ENCODE measurements at places on chromosomes 13 and 19.

GRCh38 chr19:14378890-14379289 lies 2.4 kb upstream of the ADGRE5 start:
- no peak for DNase-seq

DNA sequence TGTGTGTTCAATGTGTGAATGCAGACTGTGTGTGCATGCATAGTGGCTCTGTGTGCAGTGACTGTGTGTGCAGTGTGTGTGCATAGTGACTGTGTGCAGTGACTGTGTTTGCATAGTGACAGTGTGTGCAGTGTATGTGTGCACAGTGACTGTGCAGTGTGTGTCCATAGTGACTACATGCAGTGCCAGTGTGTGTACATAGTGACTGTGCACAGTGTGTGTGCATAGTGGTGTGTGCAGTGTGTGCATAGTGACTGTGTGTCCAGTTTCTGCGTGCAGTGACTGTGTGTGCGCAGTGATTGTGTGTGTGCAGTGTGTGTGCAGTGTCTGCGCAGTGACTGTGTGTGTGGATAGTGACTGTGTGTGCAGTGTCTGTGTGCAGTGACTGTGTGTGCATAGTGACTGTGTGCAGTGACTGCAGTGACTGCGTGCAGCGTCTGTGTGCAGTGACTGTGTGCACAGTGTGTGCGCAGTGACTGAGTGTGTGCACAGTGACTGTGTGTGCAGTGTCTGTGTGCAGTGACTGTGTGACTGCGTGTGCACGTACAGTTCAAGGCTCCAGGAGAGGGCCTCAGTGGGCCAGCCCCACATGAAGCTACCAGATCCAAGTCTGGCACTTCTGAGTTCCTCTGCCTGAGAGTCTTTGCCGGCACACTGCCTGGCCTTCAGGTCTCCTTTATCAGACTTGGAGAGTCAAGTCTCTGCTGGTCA lies 90.3 kb downstream of the IER2 start:
- no peak for DNase-seq

DNA sequence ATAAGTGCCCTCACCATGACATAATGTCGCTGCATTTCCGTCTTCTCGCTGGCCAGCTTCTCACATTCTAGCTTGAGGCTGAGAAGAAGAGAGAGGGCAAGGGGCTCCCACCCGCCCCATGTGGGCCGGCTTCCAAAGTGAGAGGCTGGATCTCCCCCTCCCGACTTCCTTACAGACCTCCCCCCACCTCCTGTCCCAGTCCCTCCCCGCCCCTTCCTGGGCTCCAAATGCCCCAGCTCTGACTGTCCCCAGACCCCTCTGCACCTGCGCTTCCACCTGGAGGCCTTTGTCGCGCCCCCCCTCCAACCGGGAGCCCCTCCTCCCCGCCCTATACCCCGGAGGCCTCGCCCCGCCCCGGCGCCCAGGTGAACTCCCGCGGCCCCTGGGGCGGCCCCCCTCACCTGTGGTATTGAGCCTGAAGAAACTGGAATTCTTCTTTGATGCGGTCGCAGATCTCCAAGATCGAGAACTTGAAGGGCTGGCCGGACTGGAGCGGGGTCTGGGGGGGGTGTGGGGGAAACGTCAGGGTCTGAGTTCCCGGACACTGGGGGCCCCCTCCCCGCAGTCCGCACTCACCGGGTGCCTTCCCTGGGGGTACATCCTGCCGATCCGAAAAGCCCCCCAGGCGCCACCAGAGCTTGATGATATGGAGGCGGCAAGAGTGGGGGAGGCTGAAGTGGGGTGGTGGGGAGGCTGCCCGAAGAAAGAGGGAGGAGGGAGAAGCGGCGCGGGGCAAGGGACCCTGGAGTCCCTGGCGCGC lies 595 bp downstream of the TLE2 start:
- DNase-seq, result no peak

DNA sequence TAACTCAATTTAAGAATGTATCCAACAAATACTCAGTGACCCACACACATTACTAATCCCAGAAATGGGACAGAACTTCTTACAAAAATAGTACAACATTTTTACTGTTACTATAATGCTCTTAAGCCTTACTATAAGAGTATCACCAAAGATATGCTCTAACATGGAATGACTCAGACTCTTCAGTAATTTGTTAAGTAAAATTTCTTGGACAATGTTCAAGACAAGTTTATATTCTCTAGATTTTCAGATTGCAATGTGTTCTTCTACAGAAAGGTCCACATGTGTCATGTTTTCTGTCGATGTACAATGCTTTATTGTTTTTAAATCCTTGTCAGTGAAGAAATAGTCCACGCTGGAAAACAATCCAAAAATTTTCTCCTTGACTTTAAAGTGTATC lies 66.3 kb upstream of the RFXAP start:
- DNase-seq, result no peak
